ENCODE measurements at places on chromosomes 3 and 15. TPM values are rescaled to one million over a fixed set of nuclear protein-coding genes. Genes with fewer than 3 reads are reported as not detected.

DNA sequence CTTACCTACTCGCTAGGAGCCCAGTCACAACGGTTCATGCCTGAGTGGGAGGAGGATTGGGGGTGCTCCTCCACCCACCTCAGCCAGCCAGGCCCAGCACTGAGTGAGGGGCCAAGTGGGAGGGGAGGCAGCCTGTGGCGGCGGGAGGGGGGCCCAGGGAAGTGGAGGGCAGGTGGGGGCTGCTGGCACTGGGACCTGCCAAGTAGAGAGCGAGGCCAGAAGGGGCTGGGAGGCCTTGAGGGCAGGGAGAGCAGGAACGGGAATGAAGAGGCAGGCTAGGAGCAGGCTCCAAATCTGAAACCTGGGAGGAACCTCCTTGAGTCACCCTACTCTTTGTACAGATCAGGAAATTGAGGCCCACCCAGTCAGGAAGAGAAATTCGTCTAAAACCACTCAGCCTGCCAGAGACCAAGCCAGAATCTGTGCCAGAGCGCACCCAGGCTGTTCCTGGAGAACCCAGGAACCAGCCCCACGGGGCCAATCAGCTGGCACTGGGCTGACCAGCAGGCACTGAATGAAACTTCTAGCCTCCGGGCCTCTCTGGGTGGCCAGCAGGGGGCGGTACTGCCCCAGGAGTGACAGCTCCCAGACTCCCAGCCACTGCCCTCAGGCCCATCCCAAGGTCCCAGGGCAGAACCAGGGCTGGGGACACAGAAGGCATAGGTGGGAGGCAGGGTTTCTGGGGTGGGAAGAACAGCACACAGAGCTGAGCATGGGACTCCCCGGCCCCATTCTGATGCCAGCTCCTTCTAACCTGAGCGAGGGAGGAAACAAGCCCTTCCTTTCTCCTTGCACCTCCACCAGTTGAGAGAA is 14.8 kb upstream of the CYP11A1 start:
- H3K27me3 ChIP-seq: no peaks in the 10 kb centered on the region
- H3K4me3 ChIP-seq: no peak overlapping the region
- H3K4me1 ChIP-seq: peaks cover 12% of the 10 kb centered on the region
- no peak overlapping the region for H3K27ac ChIP-seq

DNA sequence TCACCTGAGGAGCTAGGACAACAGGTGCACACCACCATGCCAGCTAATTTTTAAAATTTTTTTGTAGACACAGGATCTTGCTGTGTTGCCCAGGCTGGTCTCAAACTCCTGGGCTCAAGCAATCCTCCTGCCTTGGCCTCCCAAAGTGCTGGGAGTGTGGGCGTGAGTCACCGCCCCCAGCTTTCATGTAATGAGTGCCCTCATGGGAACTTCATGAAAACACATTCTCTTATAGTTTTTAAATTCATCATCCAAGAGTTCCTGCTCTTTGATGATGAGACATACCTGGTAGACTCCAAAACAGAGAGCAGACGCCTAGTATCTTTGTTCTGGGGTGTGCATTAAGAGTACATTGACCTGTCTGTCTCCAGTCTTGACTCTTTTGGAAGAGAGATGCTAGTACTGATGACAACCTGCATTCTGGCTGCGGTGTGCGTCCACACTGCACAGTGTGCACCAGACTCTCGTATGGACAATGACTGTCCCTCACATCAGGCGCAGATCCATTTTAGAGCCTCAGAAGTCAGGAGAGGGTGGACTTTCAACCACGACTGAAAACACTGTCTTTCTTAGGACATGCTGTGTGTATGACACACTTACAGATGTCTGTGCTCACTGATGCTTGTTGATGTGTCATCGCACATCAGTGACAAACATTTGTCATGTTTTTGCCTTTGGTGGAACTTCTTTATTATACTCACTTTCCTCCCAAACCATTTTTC is 2.0 kb downstream of the NRROS start:
- no peaks in the 10 kb centered on the region for H3K36me3 ChIP-seq
- no peak overlapping the region for H3K4me3 ChIP-seq
- H3K27ac ChIP-seq: 0 out of 2 replicates have a peak overlapping the region, but pooled peaks have one; percentile 77

GRCh38 chr15:62706317-62706716 is 336.2 kb upstream of the TPM1 start:
- DNase-seq: no peak
- no peaks in the 10 kb centered on the region for H3K27me3 ChIP-seq
- peaks cover 16% of the 10 kb centered on the region for H3K36me3 ChIP-seq
- no peak overlapping the region for H3K27ac ChIP-seq

KBTBD8 gene
- 15.0 TPM for total RNA-seq

GRCh38 chr15:76336254-76337058 is at the start of gene ISL2:
Gene ISL2, plus strand, starts transcription at chr15:76336773. Its CDS starts 111 bp downstream, at chr15:76336884.
- H3K27ac ChIP-seq: peak within 1 kb of the TSS; percentile 66
- DNase-seq: peak; percentile 97
- peaks cover 94% of the 10 kb centered on the region for H3K27me3 ChIP-seq
- no peaks in the 10 kb centered on the region for H3K36me3 ChIP-seq
- H3K4me3 ChIP-seq: peak within 1 kb of the TSS; percentile 73

DNA sequence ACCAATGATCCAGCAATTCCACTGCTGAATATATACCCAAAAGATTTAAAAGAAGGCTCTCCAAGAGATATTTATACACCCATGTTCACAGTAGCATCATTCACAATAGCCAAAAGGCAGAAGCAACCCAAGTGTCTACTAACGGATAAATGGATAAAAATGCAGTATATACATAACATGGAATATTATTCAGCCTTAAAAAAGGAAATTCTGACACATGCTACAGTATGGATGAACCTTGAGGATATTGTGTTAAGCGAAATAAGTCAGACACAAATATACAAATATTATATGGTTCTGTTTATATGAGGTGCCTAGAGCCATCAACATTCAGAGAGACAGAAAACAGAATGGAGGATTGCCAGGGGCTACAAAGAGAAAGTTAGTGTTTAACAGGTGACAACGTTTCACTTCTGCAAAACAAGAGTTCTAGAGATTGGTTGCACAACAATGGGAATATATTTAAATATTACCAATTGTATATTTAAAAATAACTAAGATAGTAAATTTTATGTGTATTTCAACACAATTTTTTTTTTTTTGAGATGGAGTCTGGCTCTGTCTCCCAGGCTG is 69.4 kb downstream of the STAG1 start:
- H3K27me3 ChIP-seq: no peaks in the 10 kb centered on the region
- H3K4me3 ChIP-seq: no peak overlapping the region
- peaks cover 7% of the 10 kb centered on the region for H3K4me1 ChIP-seq
- DNase-seq: no peak

DNA sequence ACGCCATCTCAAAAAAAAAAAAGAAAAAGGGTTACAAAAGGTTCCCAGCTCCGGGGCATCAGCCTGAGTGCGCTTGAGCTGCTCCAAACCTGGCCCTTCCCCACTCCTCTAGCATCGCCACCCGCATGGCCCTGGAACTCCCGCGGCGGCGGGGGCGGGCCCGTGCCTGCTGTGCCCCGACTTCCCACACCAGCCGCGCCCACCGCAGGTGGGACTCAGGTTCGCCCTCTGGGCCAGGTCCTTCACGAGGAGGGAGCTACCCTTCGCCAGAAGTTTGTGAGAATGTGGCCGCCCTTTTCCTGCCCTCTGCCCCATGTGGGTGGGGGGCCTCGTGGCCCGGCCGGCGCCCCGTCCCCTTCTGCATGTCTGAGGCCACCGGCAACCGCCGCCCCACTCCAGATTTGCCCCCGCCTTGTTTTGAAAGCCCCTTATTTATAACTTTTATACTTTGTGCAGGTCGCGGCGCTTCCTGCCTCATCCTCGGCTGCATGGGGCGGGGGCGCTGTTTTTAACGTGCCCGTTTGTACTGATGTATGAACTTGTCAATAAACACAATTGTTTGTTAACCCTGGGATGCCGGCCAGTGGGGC is 507 bp upstream of the JMJD7 start:
- peak overlapping the region; percentile 92 for H3K4me3 ChIP-seq
- DNase-seq: peak; percentile 55
- peaks cover 2% of the 10 kb centered on the region for H3K36me3 ChIP-seq
- H3K27me3 ChIP-seq: no peaks in the 10 kb centered on the region
- H3K27ac ChIP-seq: no peak overlapping the region

- H3K36me3 ChIP-seq: peaks cover 25% of the 10 kb centered on the region
- no peak overlapping the region for H3K4me3 ChIP-seq
- H3K27me3 ChIP-seq: no peaks in the 10 kb centered on the region
- no peaks in the 10 kb centered on the region for H3K4me1 ChIP-seq
Observed at GRCh38 chr3:46280105-46280797, 38.0 kb downstream of the CCR3 start.

EXD1 gene
- 0.37 TPM for total RNA-seq

DNA sequence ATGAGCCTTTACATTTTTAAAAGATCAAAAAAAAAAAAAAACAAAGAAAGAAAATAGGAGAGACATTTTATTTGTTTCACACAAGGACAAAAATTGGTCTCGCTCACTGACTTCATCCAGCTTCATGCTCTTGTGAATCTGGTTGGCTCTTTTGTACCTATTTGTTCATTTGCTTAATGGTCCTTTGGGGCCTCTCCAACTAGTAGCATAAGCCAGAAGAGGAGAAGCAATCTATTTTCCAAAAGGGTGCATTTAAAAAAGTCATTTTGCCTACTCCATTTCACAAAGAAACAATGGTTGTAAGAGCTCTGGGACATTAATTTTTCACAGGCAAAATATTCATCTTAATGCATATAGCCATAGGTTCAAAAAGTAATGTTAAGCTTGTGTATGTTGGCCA is 168.3 kb upstream of the ADAMTS9 start:
- H3K27me3 ChIP-seq: no peaks in the 10 kb centered on the region
- H3K27ac ChIP-seq: no peak overlapping the region
- peaks cover 17% of the 10 kb centered on the region for H3K4me1 ChIP-seq
- DNase-seq: no peak
- no peak overlapping the region for H3K4me3 ChIP-seq

ZPLD1 gene
- not detected for total RNA-seq

GRCh38 chr15:101579631-101580163 is 72.5 kb downstream of the TM2D3 start:
- no peak for DNase-seq
- no peak overlapping the region for H3K27ac ChIP-seq
- no peaks in the 10 kb centered on the region for H3K4me1 ChIP-seq
- peaks cover 8% of the 10 kb centered on the region for H3K27me3 ChIP-seq
- peaks cover 5% of the 10 kb centered on the region for H3K36me3 ChIP-seq
- H3K4me3 ChIP-seq: no peak overlapping the region

TRIM42 gene
- not detected for total RNA-seq

DNA sequence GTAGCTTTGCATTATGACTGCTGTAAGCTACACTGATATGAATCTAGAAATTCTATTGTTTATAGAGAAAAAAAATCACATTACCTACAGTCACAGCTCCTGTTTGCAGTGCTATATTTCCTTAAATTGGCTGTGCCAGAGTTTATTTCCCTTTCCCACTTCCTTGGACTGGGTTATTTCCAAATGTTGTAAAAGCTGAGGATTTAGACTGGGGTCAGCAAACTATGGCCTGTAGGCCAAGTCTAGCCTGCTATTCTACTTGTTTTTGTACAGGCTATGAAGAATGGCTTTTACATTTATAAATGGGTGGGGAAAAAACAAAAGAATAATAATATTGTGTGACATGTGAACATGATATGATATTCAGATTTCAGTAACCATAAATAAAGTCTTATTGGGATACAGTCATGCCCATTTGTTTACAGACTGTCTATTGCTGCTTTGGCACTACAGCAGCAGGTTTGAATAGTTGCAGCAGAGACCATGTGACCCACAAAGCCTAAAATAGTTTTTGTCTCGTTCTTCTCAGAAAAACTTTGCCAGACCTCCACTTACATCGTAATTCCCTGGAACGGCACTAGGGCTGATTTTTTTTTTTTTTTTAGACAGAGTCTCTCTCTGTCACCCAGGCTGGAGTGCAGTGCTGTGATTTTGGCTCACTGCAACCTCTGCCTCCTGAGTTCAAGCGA is 7.8 kb downstream of the GLDN start:
- no peaks in the 10 kb centered on the region for H3K36me3 ChIP-seq
- H3K4me1 ChIP-seq: 0 out of 2 replicates have a peak, but pooled peaks cover 2% of the 10 kb centered on the region
- no peak overlapping the region for H3K4me3 ChIP-seq
- H3K27ac ChIP-seq: no peak overlapping the region

GRCh38 chr15:100118546-100118945 is 223.2 kb downstream of the ADAMTS17 start:
- H3K4me3 ChIP-seq: no peak overlapping the region
- H3K4me1 ChIP-seq: peaks cover 10% of the 10 kb centered on the region
- no peak for DNase-seq
- H3K27ac ChIP-seq: no peak overlapping the region
- no peaks in the 10 kb centered on the region for H3K27me3 ChIP-seq

DNA sequence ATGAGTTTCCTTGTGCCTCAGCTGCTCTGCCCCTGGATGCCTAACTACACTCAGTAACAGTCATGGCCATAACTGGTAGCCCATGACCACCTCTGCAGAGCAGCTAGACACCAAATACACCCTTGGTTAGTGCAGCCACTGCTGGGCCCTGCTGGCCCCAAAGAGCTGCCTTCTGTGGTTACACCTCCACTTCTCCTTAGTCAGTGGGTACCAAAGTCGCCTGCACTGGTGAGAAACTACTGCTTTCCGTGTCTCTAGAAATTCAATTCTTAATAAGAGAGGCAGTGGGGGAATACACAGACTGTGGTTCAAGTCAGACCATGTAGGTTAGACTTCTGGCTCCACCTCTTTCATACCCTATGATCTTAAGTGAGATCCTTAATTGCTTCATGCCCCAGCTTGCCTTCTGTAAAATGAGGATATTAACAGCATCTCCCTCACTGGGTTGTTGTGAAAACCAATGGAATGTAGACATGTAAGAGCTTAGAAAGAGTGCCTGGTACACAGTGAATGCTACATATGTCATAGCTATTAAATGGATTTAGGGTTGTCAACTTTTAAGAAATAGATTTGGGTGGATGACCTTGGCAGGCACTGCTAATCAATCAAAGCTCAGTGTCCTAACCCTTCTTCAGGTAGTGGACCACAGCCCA is 18.2 kb downstream of the HEG1 start:
- H3K4me1 ChIP-seq: peaks cover 32% of the 10 kb centered on the region
- peaks cover 17% of the 10 kb centered on the region for H3K36me3 ChIP-seq
- H3K4me3 ChIP-seq: no peak overlapping the region

DNA sequence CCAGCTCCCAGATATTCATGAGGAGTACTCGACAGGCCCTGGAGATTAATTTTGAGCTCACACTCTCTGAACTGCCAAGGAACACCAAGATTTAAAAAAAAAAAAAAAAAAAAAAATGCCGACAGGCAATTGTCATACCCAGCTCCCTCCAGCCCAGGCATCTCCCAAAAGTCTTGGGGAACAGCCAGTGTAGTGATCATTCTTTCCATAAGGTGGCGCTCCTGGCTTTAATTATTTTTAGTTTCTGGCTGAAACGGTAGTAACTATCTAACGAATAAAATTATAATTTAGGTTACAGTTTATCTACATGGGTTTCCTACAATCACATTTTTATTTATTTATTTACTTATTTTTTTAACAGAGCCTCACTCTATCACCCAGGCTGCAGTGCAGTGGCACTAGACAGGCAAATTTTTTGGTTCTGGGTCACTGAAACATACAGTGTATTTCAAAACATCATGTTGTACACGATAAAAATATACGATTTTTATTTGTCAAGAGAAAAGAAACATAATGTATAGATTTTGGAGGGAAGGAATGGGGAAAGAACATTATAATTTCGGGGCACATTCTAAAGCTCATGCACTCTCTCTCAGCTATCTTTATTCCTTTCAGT is 157.3 kb downstream of the ADAMTS9 start:
- no peaks in the 10 kb centered on the region for H3K36me3 ChIP-seq
- H3K4me1 ChIP-seq: peaks cover 5% of the 10 kb centered on the region
- peak; percentile 75 for DNase-seq
- H3K27me3 ChIP-seq: peaks cover 33% of the 10 kb centered on the region

- no peak for DNase-seq
- no peaks in the 10 kb centered on the region for H3K4me1 ChIP-seq
- no peaks in the 10 kb centered on the region for H3K36me3 ChIP-seq
- no peak overlapping the region for H3K27ac ChIP-seq
- no peak overlapping the region for H3K4me3 ChIP-seq
Observed at GRCh38 chr15:73959012-73959581, 32.8 kb downstream of the LOXL1 start.
